Lung (tissue), 17 donors: ENCODE measurements at places on chromosomes 7 and 10. TPM values are rescaled to one million over a fixed set of nuclear protein-coding genes. Genes with fewer than 3 reads are reported as not detected.

ZNF746 gene
- 8.9 TPM for polyA plus RNA-seq

CPA2 gene
- polyA plus RNA-seq = not detected

SEMA4G gene
- polyA plus RNA-seq = 1.2 TPM

RPEL1 gene
- not detected for polyA plus RNA-seq

FFAR4 gene
- polyA plus RNA-seq = 0.29 TPM

ZDHHC6 gene
- 27.8 TPM for polyA plus RNA-seq

CTAGE6 gene
- not detected for polyA plus RNA-seq
